ENCODE measurements at places on chromosomes 11 and 22.

GRCh38 chr22:19067696-19068348 lies 54.4 kb downstream of the DGCR2 start:
- DNase-seq: no peak

DNA sequence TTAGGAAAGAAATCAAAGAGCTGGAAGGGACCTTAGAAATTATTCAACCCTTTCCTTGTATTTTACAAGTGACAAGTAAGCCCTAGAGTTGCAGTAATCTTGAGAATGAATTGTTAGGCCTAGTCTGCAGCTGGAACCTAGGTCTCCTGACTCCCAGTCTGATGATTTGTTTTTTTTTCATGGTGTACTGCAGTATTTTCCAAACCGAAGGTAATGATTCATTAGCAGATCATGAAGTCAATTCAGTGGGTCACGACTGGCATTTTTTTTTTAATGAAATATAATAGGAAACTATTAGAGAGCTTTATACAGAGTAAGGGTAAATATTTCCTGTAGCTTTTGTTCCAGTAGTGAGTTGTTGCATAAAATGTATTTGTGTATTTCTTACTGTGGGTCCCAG lies 42.8 kb downstream of the EXT2 start:
- no peak for DNase-seq

GRCh38 chr11:81026032-81026431 lies 1585.2 kb upstream of the TENM4 start:
- no peak for DNase-seq

- no peak for DNase-seq
Measured at GRCh38 chr22:38162881-38163843, 18.5 kb downstream of the PLA2G6 start.

- no peak for DNase-seq
Measured at GRCh38 chr11:10506008-10506370, 35.0 kb downstream of the RNF141 start.

Measured in natural killer cell (primary cell).